CD4-positive, alpha-beta T cell treated with Interleukin-15 for 4 hours (primary cell): ENCODE measurements at places on chromosomes 7 and 10.

DNA sequence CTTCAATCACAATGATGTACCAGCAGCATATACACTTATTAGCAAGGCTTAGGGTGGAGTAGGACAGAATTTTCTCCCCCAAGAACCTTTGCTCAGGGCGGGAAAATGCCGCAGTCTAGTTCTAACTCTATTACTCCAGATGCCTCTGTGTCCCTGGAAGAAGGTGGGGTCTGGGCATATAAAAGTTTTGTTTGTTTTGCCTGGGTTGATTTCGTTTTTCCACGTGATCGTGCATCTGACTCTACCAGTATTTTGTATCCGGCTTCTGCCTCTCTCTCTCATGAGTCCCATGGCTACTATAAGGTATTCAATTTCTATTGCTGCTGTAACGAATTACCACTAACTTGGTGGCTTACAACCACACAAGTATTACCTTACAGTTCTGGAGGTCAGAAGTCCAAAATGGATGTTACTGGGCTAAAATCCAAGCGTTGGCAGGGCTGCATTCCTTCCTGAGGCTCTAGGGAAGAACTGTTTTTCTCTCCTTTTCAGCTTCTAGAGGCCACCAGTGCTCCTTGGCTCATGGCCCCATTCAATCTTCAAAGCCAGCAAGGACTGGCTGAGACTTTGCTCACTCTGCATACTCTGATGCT is 181.2 kb upstream of the PRSS58 start:
- no peak for DNase-seq

DNA sequence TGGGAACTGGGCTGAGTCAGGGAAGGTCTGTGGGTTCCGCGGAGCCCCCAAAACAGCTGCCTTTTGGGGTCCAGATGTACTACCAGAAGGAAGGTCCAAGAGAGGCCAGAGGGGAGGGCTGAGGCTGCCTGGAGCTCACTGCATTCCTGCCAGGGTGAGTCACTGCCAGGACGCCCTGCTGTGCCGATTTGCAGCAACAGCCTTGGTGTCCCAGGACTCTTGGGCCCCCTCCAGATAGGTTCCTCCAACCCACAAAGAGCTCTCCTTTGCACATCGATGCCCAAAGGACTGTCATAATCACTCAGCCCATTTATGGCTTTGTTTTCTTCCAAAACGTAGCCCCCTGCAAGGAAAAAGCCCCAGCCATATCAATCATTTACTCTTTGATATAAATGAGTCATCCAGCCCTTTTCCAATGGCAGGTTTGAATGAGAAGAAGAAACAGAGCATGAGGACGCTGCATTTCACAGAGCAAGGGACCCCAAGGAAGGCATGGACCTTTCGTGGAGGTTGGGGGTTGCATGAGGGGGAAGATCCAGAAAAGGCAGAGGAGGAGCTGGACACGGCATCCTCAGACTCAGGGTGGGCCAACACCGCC is 32.2 kb upstream of the COL13A1 start:
- DNase-seq: no peak

GRCh38 chr10:11871466-11871865 is 48.3 kb downstream of the PROSER2 start:
- no peak for DNase-seq

- DNase-seq: no peak
Observed at GRCh38 chr7:48031111-48031510, 2.2 kb upstream of the SUN3 start.

- no peak for DNase-seq
Observed at GRCh38 chr10:83515001-83515400, 624.3 kb upstream of the GHITM start.

DNA sequence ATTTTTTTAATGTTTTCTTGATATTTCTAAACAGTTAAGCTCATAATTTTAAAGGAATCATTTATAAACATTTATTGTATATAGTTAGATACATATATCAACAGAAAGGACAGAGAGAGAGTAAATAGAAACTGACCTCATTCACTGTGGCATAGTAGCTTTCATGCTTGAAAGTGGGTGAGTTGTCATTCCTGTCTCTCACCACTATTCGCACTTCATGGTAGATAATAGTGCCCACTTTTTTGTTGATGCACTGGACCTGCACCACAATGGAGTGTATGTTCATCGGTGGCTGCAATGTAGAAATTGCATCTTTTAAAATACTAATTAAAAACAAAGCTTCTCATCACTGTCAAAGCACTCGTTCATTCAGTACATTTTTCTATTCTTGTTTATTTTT is 432.0 kb downstream of the PCDH15 start:
- no peak for DNase-seq

GRCh38 chr10:122298598-122299301 is 27.7 kb downstream of the BTBD16 start:
- peak; percentile 53 for DNase-seq

GRCh38 chr10:119299531-119299930 is 92.2 kb downstream of the GRK5 start:
- no peak for DNase-seq

DNA sequence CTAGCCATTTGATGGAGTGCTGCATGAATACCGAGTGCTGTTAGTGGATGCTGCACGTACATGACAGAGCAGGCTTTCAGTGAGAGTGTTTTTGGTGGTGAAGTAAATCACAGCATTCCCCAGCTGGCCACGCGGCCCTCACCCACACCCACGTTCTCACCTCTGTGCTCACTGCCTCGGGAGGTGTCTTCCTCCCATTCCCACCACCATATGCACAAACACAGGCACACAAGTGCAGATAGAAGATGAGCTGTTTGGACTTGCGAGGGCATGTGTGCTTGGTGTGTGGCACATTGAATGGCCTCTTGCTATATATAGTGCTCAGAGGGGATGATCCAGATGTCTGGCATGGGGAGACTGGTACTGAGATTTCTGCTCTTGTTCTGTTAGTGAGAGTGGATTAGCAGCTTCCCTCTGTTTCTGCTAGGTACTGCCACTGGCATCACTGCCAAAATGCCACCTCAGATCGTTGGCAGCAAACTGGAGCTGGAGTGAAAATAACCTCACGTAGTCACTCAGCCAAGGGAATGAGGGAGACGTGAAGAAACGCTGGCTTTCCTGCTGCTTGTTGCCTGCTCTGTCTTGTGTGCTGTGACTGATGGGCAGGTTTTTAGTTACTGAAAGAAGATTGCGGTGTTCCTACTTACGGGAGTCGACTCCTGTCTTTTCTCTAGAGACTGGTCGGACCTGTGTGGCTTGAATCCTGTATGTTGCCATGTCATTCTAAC is 19.1 kb downstream of the DNAJB6 start:
- DNase-seq: no peak

DNA sequence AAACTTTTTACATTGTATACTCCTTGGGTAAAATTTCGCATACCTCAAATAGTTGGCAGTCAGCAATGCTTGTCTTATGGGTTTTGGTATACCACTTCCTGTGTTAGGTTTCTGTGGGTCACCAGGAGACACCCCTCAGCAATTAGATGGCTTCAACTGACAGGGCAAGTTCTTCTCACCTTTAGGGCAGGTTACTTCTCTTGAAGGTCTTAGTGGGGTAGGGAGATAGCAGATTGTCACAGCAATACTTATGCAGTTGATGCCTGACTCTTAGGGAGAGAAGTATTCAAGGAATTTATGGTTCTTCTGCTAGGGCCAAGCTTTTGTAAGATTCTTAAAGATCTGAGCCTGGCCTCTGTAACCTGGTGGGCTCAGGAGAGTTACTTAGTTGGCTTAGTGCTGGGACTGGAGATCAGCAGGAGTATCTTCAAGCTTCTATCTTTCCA is 42.9 kb downstream of the MKLN1 start:
- peak; percentile 45 for DNase-seq

DNA sequence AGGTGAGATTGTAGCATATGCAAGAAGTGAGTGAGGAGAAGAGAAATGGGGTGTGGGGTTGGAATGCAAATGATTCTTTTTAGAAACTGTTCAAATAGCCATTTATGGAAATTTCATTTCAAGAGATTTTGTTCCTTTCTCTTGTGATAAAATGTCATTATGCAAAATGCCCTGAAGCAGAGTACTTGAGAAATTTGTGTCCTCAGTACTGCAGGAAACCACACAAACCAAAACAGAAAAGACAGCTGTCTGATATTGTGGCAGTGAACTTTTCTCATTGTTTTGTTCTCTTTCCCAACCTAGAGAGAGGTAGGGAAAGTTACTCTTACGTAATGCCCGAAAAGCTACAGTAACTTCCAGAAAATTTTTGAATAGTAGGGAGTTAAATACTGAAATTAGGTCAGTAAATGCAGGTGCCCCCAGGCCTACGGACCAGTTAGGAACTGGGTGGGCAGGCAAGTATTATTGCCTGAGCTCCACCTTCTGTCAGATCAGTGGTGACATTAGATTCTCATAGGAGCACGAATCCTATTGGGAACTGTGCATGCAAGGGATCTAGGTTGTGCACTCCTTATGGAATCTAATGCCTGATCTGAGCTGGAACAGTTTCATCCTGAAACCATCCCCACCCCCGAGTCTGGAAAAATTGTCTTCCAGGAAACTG is 34.0 kb downstream of the DLD start:
- DNase-seq: peak; percentile 0

GRCh38 chr10:14328881-14329672 is 1.6 kb downstream of the FRMD4A start:
- DNase-seq: no peak

GRCh38 chr7:30977896-30978564 is 14.3 kb downstream of the GHRHR start:
- no peak for DNase-seq

GRCh38 chr10:23479798-23480473 is 41.1 kb downstream of the OTUD1 start:
- DNase-seq: no peak

DNA sequence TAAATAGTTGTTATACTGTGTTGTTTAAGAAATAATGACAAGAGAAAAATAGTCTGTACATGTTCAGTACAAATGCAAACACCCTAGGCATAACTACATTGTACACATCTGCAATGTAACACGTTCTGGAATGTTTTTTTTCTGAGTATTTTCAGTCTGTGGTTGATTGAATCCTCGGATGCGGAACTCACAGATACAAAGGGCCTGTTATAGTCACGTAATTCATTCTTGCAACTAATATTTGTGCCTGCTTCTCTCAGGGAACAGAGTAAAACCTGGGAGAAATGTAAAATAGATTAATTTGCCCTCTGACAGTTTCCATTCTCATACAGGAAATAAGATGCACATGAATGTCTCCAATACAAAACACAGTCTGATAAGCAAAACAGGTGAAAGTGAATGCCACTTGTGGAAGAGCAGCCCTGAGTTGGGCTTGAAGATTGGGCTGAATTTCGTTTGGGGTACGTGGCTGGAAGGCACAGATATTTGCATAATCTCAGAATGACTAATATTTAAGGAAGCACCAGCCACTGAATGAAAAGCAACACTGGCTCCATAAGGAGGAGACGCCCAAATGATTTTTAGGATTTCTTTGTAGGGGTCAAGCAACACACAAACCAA is 19.1 kb downstream of the DENND2A start:
- no peak for DNase-seq

DNA sequence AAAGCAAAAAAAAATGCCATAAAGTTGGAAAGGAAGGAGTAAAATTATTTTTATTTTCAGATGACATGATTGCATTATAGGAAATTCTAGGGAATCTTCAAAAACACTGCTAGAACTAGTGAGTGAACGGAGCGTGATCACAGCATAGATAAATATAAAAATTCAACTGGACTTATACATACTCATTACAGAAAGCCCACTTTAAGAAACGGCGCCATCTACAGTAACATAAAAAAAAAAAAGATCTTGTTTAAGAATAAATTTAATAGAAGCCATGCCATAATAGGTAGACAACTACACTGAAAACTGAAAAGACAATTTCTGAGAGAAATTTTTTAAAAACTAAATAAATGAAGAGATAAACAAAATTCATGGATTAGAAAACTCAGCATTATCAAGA is 623.1 kb upstream of the MGMT start:
- DNase-seq: no peak

DNA sequence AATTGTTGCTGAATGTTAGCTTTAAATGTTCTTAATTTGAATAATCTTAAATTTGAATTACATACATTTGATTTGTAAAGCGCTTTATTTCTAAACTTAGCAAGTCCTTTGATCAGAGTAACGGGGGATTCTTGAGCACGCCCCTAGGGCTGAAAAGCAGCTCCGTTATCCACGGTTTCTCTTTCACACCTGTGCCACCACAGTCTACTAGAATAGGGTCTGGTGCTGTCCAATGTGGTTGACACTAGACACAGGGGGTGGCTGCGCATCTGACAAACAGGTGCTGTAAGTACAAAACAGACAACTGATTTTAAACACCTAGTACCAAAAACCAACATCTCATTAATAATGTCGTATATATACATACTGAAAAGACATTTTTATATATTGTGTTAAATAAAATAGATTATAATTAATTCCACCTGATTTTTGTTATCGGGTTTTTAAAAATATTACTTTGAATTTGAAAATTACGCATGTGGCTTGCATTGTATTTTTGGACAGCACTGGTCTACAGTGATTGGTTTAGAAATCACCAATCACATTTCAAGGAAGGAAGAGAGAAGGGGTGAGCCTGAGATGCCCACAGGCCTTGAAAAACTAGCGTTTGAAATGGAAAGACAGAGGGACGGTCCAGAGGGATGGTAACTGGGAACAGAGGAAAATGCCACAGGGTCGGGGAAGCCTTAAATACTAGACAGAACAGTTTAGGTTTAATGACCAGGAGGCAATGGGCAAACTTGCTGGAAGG is 7.3 kb downstream of the SEPHS1 start:
- DNase-seq: peak; percentile 42

DNA sequence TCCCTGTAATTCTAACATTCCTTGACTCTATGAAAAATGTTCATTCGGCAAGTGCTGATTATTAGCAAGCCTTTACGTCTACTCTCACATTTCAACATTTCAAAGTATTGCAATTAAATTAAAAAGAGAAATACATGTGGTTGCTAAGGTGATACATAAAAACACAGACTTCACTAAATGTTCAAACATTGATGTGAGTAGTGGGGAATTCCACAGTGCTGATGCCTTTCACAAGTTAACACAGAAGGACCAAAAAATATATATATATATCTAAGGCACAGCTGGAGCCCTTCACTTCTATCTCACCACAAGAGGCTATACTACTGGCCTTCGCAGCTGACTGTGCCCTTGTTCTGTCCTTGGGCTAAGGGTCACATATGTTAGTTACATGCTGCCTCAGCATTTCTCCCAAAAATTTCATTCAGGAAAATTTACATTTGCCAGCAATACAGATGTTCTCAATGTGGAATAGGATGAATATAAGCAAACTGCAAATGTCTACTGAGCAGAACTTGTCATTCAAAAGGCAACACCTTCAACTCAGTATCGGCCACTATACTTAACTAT is 13.9 kb downstream of the CTTNBP2 start:
- DNase-seq: no peak

- no peak for DNase-seq
Observed at GRCh38 chr7:44563171-44563679, 10.5 kb downstream of the DDX56 start.

DNA sequence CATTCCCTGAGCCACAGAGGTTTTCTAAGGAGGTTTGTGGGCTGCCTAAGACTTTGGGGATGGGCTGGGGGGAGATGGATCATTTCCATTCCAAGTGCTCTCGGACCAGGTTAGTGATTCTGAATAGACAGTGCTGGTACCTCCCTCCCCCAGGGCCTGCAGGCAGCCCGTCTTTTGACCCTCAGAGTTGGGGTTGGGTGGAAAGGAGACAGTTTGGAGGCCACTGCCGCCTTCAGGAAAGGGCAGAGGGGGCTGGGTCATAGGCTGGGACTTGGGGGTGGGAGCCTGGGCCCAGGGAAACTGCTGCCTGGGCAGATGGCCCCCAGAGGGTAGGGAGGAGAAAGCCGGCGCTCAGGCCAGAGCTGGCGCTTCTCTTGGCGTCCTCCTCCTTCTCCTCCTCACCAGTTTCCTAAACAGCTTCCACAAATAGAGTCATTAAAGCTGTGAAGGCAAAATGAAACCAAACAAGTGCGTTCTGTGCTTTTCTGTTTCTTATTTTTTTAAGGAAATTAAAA is 4.4 kb downstream of the UNC5B start:
- DNase-seq: no peak
